ENCODE measurements at places on chromosomes 1 and 21. TPM values are rescaled to one million over a fixed set of nuclear protein-coding genes. Genes with fewer than 3 reads are reported as not detected.
A peak's percentile ranks its signal among the peaks of the same experiment; 100 is the strongest.

- no peak for DNase-seq
These were observed 372.1 kb upstream of the VAMP3 start for GRCh38 chr1:7398982-7399381.

DNA sequence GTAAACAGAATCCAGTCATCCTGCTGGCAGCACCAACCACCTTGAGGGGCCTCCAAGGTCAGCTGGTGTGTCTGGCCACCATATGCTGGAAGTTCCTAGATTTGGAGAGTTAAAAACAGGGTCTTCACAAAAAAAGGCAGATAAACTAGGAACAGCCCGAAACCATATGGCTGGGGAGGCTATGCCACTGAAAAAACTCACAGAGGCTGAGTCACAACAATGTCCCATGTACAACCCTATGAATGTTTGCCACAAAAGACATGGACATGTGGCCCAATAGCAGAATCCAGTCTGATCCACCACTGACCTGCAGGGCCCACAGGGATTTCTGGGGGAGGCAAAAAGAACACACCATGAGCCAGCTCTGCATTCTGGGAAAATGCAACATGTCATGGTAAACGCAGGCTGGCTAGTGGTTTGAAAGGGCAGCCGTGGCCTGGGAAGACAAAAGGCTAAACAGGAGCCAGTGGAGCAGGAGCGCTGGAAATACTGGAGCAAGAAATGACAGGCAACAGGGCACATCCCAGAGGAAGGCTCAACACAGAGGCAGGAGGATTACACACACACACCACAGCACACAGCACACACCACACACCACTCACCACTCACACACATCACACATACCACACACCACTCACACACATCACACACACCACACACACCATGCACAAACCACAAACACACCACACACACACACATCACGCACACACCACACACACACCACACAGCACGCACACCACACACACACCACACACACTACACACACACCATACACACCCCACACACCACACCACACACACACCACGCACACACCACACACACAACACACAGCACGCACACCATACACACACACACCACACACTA is 55.4 kb downstream of the HSF2BP start:
- no peak for DNase-seq

The ADAR gene
- 434 TPM for total RNA-seq

The ACTL8 gene
- total RNA-seq = not detected

DNA sequence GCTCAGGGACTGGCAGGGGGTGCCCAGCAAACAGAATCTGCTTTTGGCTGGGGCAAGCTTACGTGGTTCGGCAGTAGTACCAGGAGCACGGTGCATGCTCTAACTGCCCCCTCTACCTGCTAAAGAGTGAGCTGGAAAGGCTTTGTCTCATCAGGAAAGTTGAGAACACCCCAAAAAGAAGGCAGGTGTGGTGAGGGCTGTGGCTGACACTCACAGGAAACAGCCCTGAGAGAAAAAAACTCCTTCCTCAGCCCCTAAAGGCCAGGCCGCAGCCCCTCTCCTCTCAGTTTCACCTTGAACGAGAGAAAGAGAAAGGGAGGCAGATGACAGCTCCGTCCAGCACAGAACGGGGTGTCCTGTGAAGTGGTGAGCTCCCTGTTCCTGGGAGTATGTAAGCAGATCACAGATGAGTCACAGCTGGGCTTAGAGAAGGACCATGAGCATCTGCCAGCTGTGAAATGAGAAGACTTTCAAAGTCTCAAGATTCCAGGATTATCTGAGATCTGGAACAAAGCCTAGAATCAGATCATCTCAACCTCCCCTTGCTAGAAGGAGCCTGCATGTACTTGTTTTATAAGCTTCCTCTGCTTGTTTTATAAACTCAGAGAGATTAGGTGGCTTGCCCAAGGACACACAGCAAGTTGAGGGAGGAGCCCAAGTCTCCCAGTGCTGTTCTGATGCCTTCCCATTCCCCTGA is 13.4 kb downstream of the LAPTM5 start:
- peak; percentile 84 for DNase-seq

GRCh38 chr1:31593136-31593665 is 16.9 kb downstream of the TINAGL1 start:
- no peak for DNase-seq

DNA sequence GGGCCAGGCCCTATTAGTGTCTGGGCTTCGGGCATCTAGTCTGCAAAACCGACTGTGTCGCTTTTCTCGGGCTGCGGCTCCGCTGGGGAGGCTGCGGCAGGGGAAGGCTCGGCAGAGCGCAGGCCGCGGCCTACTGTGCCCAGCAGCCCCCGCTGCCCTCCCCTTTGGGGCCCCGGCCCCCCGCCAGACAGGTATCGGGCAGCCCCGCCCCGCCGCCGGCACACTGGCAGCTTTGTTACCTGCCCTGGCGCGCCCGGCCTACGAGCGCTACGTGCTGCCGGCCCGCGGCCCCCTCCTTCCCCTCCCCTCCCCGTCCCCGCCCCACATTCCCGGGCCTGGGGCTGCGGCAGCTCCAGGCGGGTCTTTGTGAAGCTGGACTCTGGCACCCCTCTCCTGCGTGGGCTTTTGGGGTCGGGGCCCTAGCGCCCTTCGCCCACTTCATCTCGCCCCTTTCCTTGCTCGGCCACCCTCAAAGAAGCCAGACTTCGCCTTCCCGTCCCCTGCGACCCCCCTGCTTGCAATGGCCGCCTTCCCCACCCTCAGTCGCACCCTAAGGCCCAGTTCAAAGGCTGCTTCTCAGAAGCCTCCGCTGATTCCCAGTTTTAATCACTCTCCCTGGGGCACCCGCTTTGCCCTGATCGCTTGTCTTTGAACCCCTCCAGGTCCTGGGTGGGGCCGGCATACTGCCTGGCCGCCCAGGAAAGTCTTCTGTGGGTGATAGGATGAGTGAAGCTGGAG is 48.9 kb upstream of the SLC2A1 start:
- no peak for DNase-seq

The SPRR2G gene
- not detected for total RNA-seq

The KCNN3 gene
- total RNA-seq = not detected

GRCh38 chr1:230851291-230851691 is 17.0 kb downstream of the C1orf198 start:
- DNase-seq = no peak

Measured in activated CD8-positive, alpha-beta memory T cell treated with anti-CD3 and anti-CD28 coated beads, Interleukin-2, amount 10 ng/mL, durations not matched to agents 7 days and 5 days (primary cell).